NCI-H1436 treated with DMSO at 0.1 percent for 48 hours (cell line): ENCODE measurements at places on chromosomes 5 and 9.
A peak's percentile ranks its signal among the peaks of the same experiment; 100 is the strongest.

DNA sequence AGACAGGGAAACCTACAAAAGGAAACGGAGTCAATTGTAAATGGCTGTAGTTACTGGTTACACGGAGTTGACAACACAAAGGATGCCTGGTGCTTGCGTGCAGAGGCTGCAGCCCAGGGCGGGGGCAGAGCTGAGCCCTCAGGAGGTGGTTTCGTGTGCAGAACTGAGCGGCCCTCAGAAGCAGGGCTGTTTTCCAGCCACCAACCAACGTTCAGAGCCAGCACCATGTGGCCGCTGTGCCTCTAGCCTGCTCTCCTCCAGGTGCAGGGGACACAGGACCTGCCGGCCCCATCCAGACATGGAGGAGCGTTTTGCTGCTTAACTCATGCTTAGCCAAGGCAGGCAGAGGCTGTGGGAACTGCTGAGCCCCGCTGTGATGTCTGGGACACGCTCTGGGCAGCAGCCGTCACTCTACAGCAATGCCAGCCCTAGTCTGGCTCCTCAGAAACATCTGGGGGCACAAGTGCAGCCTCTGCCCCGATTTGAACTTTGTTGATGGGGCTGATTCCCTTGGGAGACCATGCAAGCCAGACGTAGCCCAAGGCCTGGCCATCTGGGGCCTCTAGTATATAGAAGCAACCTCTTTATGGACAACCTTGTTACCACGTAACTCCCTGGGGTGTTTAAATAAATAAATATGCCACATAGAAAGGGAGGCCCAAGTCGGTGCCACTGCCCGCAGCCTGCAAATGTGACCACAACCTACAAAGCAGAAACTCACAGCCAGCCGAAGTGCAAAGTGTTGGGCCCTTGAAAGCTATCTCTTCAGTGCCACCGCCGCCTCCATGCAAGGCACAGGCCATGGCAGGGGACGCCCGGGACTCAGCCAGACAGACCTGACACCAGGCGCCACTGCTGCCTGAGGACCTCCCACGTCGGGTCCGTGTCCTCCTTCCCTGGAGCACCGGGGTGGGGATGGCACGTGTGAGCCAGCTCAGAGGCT lies 42.1 kb downstream of the NKD2 start:
- no peak for DNase-seq

- DNase-seq, result no peak
Measured at GRCh38 chr5:115319007-115319406, 22.6 kb upstream of the CCDC112 start.

GRCh38 chr5:145718956-145719355 lies 116.2 kb downstream of the PRELID2 start:
- no peak for DNase-seq

DNA sequence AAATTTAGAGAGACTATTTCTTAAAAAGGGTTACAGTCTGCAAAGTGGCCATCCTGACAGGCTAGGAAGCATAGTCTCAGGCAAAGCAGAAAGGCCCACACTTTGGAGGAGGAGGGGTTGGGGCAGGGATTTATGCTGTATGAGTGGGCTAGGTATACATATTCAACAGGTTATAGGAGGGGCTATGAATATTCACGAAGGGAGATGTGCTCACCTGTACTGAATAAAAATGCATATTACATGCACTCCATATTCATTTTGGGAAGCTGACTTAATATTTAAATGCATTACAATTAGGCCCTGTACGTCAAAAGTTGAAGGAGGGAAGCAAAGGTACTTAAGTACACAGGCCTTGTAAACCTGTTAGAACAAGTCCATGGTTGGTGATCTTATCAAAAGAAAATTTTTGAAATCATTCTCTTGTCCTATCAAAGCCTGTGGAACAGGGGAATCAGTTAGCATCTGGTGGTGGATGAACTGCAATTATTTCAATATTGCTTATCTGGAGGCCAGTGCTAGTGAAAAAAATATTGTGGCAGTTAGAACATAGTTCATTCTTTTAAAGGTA lies 1.6 kb downstream of the CENPP start:
- DNase-seq, result no peak

DNA sequence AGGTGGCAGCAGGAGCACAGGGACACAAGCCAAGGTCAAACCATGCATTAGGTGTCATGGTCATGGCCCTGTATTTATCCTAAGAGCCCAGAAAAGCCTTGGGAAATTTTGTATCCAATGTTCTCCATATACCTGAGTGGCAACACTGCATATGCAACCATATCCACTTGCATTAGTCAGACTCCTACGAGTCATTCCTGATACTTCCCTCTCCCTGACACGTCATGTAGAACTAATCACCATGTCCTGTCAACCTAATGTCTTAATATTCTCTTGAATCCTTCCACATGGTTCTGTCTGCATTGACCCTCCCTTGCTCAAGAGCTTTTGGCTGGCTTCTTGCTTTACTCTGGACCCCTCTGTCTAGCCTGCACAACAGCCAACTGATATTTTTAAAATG lies 9.4 kb downstream of the SCGB3A2 start:
- no peak for DNase-seq

- DNase-seq, result peak; percentile 75
Measured at GRCh38 chr9:23826120-23826629, at the start of gene ELAVL2. TSS of gene ELAVL2 (minus strand) at chr9:23826240. CDS start at chr9:23762234, 64,006 bp downstream.

DNA sequence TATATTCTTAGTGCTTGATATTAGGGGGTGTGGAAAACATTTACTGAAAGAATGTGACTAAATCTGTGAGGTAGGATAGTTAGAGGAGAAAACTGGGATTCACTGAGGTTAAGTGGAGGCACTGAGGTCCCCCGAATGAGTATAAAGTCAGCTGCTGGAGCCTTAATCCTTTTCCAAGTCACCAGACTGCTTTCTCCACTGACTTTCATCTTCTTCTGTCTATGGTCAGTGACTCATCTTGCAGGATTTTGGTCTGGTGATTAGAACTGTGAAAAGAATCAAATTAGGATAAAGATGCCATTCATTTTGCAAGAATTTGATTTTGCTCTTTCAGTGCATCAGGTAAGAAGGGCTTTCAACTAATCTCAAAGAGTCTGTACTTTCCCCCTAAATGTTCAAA lies 89.3 kb upstream of the ALDH1A1 start:
- no peak for DNase-seq

DNA sequence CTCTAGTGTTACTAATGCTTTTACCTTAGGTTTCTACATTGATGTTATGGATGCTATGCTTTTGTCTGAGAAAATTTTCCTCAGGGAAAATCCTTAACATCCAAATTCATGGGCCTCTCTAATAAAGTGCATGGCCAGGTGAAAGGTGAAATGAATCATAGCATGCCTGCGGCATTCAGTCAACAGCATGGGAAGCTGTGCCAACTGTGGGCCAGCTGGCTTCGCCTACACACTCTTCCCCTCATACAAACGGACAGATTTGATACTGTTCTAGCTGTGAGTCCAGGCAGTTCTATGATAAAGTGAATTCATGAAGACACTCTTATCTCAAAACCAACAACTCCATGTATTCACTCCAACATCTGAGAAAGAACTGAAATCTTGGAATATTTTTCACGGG lies 374.1 kb downstream of the PLK2 start:
- DNase-seq, result no peak
